Fibroblast of skin of left quadriceps (primary cell): ENCODE measurements at places on chromosomes 1 and 21.

DNA sequence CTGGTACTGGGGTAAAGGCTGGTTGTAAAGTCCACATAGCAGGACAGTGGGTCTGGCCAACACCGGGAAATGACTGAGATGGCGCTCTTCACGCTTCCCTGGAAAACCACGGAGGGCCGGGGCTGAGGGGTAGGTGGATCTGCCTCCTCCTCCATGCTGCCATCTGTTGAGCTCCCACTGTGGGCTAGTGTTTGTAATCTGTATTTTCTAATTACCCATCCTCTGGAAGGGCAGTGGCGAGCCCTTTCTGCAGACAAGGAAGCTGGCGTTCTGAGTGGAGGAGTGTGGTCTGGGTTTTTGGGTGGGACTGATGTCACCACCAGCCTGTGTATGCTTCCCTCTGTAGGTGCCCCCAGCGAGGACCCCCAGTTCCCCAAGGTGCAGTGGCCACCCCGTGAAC lies 34.1 kb upstream of the LHX4 start:
- DNase-seq = no peak

GRCh38 chr1:41742219-41742618 lies 176.5 kb downstream of the HIVEP3 start:
- DNase-seq = peak; percentile 80

DNA sequence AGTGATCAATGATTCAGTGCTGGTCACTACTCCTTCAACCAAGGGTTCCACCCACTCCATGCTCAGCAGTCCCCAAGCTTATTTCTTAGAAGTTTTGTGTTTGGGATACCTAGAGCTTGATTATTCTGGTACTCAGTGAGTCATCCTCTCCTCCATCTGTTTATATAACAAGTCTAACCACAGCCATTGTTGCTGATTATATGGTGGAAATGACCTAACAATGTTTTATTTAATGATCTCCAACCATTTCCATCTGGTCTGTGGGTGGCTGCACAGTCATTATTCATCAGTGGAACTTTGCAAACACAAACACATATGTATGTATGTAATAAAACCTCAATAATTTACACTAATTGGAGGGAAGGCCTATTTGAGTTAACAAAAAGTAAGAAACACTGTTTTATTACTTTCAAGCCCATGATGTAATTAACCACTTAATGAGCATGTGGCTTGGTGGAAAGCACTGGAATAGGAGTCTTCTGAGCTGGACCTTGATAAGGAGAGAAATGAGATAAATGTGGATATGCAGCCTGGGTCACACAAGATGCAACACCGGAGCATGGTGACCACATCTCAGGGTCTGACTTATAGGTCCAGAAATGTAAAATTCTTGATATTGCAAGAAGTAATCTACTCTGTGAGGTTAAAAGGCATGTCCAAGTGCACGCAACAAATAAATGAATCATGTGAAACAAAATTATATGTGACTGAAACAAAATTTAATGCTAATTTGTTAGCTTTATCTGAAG lies 99.0 kb upstream of the WLS start:
- DNase-seq = peak; percentile 91

DNA sequence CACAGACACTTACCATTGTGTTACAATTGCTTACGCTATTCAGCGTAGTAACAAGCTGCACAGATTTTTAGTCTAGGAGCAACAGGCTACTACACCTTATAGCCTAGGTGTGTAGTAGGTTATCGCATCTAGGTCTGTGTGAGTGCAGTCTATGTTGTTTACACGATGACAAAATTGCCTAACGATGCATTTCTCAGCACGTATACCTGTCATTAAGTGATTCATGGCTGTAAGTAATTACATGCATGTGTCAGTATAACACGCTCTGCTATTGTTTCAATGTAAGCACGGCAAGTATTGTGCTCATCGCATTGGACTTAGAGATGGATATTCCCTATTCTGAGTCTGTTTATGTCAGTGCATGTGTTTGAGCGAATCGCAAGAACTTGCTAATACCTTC lies 15.7 kb upstream of the ZBTB18 start:
- no peak for DNase-seq

DNA sequence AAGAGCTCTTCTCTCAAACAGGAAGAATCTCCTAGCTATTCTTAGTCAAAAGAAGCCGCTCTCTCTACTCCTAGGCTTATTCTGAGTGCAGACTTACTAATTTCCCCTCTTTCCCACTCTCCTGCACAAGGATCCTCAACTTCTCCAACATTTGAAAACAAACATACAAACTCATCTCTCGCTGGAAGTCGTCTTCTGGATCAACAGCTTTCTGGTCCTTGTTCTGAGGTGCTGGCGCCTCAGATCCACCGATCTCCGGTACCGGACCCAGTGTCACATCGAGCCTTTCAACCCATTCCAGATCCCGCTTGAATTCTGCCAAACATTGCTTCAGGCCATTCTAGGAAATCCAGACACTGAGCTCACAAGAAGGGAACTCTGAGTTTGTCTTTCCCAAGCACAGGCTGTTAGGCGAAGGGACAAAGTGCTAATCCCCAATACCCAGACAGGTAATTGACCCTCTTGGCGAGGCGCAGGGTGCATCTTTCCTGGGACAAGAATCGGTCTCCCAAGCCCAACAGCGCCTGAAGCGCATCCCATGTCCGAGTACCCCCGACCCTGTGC lies 696 bp downstream of the EBNA1BP2 start:
- no peak for DNase-seq

DNA sequence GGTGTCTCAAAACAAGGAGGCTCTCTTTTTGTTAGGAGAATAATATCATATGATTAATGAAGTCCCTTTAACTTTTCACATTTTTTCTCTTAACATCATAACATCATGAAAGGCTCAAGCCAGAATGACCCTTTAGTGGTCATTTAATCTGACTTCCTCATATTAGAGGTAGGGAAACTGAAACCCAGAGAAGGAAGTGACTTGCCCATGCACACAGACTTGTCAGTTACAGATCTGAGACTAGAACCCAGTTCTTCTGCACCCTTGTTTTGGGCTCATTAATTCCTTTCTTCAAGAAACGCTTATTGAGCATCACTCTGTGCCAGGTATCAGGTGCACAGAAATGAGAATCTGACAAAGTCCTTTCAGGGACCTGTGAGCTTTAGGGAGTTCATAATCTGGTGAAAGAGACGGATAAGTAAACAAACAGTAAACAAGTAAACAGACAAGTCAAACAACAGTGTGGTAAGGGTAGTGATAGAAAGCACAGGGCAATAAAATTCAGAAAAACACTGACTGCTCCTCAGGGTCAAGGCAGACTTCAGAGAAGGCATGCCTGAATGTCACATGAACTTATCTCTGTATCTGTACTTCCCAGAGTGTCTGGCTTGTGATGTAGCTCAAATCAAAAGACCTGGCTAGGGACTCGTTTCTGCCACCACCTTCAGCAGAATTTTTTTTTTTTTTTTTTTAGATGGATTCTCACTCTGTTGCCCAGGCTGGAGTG lies 38.3 kb upstream of the OSBPL9 start:
- no peak for DNase-seq

GRCh38 chr1:145695821-145696629 lies 11.1 kb downstream of the PDZK1 start:
- no peak for DNase-seq

DNA sequence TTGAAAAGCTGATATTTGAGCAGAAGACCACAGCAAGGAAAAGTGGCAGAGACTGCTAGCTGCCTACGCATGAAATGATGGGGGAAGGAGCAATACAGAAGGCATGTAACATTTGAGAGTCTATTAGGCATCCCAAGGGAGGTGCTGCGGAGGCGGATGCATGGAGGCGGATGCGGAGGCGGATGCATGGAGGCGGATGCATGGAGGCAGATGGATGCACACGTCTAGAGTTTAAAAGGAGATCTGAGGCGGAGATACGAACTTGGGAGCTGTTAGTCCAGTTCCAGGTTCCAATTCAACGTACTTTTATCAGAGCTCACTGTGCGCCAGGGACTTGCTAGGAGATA lies 744 bp upstream of the DDX20 start:
- DNase-seq = no peak

- DNase-seq = no peak
Observed at GRCh38 chr1:77846966-77847365, 41.5 kb upstream of the NEXN start.

GRCh38 chr1:176566004-176566975 lies 103.3 kb downstream of the PAPPA2 start:
- DNase-seq = peak; percentile 6

GRCh38 chr1:192700834-192701271 lies 64.9 kb downstream of the RGS13 start:
- peak; percentile 84 for DNase-seq

DNA sequence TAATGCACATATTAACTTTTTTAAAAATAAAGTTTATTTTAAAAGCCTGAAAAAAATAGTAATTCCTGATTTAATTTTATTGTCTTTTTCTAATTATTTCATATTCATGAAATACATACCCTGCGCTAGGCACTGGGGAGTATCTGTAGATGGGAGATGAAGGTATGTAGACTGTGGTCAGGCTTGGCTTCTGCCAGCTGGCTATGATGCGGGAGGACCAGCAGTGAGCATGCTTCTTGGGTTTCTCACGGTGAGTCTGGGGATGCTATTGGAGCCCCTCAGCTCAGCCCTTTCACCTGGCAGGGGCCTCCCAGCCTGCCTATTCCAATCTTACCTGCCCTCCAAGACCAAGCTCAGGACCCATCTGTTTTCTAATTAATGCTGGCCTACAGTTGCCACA lies 138.4 kb downstream of the NOS1AP start:
- DNase-seq = no peak

DNA sequence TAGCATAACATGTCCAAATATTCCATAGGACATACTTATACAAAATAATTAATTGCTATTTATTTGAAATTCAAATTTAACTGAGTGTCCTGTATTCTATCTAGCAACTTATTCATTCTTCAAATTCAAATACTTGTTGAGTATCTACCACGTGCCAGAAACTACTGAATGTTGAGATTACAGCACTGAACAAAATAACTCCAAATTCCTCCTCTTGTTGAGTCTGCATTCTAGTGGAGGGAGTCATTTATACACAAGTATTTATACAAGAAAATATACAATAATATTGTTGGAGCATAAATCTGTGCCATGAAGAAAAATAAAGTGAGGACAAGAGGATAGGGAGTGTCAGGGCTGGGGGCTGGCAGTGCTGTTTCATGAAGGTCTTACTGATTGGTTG lies 43.7 kb upstream of the CDC42BPA start:
- no peak for DNase-seq

- no peak for DNase-seq
Observed at GRCh38 chr1:151834239-151834638, 2.6 kb upstream of the RORC start.
